ENCODE measurements at places on chromosomes 6 and 20.

DNA sequence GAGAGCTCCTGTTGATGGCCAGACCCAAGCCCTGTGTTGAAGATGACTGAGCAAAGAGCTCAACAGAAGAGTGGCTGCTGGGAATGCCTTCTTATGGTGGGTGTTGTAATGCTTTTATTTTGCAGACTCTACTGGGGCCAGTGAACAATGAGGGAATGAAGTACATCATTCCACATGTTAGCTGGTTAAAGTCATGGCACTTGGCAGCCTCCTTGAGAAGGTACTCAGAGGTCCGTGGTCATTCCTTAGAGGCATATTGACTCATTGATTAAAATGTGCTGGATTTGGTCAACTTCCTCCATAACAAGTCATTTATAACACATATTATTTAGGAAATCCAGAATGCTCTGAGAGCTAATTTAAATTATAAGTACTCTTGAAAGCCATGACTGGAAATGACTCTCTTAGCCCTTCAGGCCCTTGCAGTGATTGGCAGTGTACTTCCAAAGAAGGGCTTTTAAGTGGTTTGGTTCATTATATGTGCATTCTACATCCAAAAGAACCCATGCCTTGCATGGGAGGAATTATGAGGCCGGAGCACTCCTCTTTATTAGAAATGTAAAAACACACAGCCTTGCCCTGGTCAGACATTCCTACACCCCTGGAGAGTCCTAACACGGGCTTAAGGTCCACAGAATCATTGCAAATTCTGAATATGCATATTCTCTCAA is 976.9 kb downstream of the KIF16B start:
- peak; percentile 14 for DNase-seq

DNA sequence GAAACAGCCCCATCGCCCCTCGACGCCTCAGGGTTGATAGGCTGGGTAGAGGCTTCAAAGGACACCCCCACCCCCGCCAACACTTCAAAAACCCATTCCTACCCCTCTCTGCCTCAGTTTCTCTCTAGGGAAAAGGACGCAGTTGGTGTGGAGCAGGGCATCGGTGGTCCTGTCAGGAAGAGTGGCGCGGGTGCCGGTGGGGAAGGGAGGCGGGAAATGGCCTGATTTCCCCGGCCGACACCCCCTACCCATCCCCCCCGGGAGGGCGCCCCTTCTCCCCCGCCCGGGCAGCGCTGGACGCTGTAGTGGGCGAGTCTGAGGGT is 367 bp downstream of the NRSN2 start:
- DNase-seq, result no peak

- peak; percentile 87 for DNase-seq
Observed at GRCh38 chr20:24673678-24674570, 204.5 kb downstream of the SYNDIG1 start.

GRCh38 chr6:82248273-82248735 is 760 bp upstream of the IBTK start:
- peak; percentile 66 for DNase-seq

- no peak for DNase-seq
Observed at GRCh38 chr6:169974663-169975062, 223.2 kb downstream of the ERMARD start.

DNA sequence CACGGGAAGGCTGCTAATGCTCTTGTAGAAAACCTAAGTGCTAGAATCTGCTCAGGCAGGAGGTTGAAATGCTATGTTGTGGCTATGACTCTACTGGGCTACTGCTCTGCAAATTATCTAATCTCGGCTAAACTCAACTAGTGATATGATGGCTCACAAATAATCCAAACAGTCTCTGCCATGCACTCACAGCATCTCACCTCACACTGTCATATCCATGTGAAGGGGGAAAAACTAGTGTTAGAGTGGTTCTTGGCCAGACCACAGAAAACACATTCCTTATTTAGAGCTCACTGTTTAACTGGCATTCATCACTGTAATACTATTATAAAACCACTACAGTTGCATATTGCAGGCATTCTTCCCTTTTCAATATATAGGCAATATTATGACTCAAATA is 81.8 kb upstream of the DST start:
- no peak for DNase-seq

GRCh38 chr6:109791301-109791700 is 100.2 kb downstream of the FIG4 start:
- DNase-seq, result peak; percentile 24

DNA sequence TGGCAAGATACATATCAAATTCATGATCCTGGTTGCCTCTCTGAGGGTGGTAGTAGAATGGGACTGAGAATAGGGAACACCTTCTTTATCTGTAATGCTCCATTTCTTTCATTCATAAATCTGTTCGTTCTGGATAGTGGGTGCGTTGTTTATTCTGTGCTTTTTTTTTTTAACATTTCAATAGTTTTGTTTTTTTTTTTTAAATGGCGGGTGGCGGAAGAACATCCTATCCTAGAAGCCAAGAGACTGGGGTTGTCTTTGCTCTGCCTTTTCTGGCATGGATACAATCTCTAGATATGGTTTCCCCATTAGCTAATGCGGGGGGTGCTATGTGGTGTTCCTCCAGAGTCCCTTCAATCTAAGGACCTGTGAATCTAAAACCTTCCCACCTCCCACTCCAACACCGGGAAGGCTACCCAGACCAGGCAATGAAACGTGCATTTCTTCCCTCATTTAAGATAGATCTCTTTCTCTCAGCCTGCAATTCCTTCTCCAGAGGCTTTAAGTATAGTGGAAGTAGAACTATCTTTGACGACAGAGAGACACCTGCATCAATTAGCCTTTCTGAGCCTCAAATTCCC is 883 bp upstream of the CCDC28A start:
- DNase-seq, result no peak

- DNase-seq, result no peak
Observed at GRCh38 chr6:125968493-125968892, 11.9 kb downstream of the HINT3 start.

DNA sequence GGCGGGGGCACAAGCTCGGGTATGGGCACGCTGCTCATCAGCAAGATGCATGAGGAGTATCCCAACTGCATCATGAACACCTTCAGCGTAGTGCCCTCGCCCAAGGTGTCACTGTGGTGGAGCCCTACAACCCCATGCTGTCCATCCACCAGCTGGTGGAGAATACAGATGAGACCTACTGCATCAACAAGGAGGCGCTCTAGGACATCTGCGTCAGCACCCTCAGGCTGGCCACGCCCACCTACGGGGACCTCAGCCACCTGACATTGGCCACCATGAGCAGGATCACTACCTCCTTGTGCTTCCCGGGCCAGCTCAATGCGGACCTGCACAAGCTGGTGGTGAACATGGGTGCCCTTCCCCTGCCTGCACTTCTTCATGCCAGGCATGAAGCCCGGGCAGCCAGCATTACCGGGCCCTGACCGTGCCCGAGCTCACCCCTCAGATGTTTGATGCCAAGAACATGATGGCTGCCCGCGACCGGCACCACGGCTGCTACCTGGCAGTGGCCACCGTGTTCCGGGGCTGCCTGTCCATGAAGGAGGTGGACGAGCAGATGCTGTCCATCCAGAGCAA is 12.8 kb downstream of the GABRR2 start:
- no peak for DNase-seq

GRCh38 chr6:21167790-21168189 is 425.8 kb upstream of the SOX4 start:
- DNase-seq, result no peak

- DNase-seq, result peak; percentile 63
Observed at GRCh38 chr20:11140359-11140758, 466.6 kb upstream of the JAG1 start.

GRCh38 chr20:4230185-4230584 is 214.8 kb upstream of the RNF24 start:
- DNase-seq, result no peak

DNA sequence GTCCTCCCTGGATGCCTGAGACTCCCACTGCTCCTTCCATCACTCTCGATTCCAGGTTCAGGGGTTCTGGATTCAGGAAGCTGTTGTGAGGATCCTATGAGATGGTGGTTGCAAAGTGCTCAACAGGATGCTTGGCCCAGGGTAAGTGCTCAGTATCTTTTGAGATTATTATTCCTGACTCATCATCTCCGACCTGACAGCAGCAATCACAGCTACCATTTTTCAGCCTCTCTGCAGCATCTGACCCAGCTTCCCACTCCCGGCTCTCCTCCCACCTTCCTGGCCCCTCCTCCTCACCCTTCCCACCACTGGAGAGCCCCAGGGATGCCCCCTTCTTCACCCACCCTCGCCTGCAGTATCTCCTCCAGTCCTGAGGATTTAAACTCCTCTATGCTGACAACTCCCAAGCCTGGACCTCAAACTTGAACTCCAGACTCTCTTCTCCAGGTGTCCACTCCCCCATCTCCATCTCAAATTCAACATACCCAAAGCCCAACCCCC is 36.8 kb upstream of the KCNB1 start:
- DNase-seq, result no peak

DNA sequence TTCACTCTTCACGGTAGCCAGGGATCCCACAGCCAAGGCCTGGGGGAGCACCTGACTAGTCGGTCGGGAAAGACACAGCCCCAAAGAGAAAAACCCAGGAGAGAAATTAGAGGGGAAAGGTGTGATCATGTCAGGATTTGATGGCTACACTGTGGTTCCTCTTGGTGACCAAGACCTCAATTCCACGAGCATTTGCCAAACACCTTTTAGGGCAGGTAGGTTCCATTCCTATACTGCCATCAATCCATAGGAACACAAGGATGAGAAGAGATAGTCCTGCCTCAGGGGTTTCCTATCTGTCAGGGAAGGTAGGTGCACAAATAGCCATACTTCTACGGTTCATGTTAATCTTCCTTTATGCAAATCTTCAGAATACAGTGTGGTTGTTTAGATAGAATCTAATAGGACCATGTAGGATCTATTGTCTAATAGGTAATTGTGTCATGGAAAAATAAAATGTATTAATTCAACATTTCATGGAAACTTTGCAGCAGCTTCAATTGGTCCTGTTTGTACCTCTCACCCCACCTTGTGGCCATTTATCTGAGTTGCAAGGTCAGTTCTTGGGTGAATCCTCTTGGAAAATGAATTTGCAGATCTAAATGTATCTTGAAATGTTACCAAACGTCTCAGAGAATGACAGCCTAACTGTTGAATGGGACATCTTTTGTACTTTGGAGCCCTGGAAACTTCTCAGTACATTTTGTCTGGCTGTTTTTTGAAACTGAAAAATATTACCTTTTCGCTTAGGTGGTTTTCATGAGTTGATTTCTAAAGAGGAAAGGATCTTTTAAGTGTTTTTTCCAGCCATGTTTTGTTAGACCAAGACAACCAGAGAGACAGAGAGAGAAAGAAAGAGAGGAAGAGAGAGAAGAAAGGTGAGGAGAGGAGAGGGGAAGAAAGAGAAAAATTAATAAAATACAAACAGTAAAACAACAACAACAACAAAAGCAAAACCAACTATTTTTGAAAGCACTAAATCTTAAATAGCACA is 33.7 kb upstream of the IYD start:
- DNase-seq, result peak; percentile 83

DNA sequence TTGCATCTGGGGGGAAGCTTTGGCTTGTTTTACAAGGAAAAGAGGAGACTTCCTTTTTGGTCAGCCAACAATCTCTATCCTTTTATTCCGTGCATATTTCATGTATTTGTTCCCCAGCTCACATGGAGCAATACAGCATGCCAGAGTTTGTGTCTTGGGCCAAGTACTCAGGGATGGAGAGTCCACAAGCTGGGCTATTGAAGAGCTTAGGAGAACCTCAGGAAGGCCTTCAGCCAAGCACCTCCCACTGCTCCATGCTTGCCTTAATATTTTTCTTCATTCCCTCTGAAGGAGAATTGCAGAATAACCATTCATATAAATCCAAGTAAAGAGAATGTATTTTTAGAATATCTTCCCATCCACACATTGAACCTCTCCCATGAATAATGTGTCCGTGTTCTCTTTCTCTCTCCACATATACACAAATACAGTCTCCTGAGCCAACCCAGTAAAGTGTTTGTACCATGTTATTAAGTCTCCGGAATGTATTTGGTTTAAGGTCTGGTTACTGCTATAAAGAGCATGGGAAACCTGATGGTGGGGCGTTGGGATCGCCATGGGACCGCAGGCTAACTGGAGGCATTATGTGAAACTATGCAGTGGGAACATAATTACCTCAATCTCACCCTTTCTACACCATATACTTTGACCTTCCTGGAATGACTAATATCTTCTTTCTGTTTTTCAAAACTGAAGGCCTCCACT is 3.0 kb downstream of the LAMA4 start:
- peak; percentile 77 for DNase-seq

- DNase-seq, result peak; percentile 67
Observed at GRCh38 chr6:111663692-111664564, 58.2 kb upstream of the TRAF3IP2 start.

- DNase-seq, result no peak
Observed at GRCh38 chr6:168799067-168799466, 358.1 kb downstream of the SMOC2 start.

GRCh38 chr6:133697666-133698065 is 191.2 kb upstream of the TCF21 start:
- peak; percentile 38 for DNase-seq

- peak; percentile 68 for DNase-seq
Observed at GRCh38 chr20:17565169-17565845, 4.6 kb upstream of the DSTN start.

- no peak for DNase-seq
Observed at GRCh38 chr20:50278377-50278683, 87.7 kb downstream of the CEBPB start.

GRCh38 chr20:51536116-51537069 is 6.1 kb downstream of the NFATC2 start:
- no peak for DNase-seq

GRCh38 chr6:2746557-2747061 is 4.1 kb downstream of the MYLK4 start:
- DNase-seq, result no peak

DNA sequence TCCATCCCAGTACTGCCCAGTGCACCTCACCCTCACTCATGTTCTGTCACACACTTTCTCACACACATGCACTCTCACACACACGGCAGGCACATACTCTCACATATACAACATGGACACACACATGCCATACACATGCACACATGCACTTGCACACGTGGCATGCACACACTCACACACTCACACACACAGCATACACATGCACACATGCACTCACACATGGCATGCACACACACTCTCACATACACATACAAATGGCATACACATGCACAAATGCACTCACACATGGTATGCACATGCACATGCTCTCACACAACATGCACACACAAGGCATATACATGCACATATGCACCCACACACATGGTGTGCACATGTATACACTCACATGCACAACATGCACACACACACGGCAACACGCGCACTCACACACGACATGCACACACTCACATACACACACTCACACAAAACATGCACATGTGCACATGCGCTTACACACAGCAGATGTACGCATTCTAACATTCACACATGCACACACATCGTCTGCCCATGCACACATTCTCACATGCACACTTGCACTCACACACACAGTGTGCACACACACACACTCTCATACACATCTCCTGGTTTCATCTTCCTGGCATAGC is 131.7 kb upstream of the THBS2 start:
- DNase-seq, result no peak
